ENCODE measurements at places on chromosomes 6 and 20. TPM values are rescaled to one million over a fixed set of nuclear protein-coding genes. Genes with fewer than 3 reads are reported as not detected.

The PEX7 gene
- total RNA-seq: 5.5 TPM

The ECT2L gene
- total RNA-seq: not detected

The GTSF1L gene
- not detected for total RNA-seq

The ID4 gene
- total RNA-seq: 0.80 TPM

The FERMT1 gene
- total RNA-seq: 14.4 TPM

The NOX3 gene
- not detected for total RNA-seq

The ZNF165 gene
- total RNA-seq: 0.80 TPM

The MROH8 gene
- 0.70 TPM for total RNA-seq

The RHAG gene
- total RNA-seq: not detected

The OR2H1 gene
- total RNA-seq: not detected

The BTNL2 gene
- total RNA-seq: not detected

The BPIFB2 gene
- total RNA-seq: not detected

The KIF6 gene
- 0.18 TPM for total RNA-seq

The C6orf132 gene
- total RNA-seq: 2.8 TPM

The SLC35D3 gene
- 0.07 TPM for total RNA-seq

The PTK7 gene
- total RNA-seq: 4.0 TPM

The TMEM200A gene
- 0.06 TPM for total RNA-seq

The SLCO4A1 gene
- total RNA-seq: 10.3 TPM

The ADGRF1 gene
- total RNA-seq: 0.04 TPM

The PRDM13 gene
- 1.0 TPM for total RNA-seq

The PLN gene
- total RNA-seq: not detected

The NUS1 gene
- total RNA-seq: 25.6 TPM

The ZNF512B gene
- total RNA-seq: 13.0 TPM

The GSS gene
- total RNA-seq: 54.9 TPM

The DDX43 gene
- total RNA-seq: not detected

The CALHM5 gene
- 0.06 TPM for total RNA-seq

The BAG2 gene
- 6.7 TPM for total RNA-seq

The ARMC2 gene
- 2.0 TPM for total RNA-seq
